ENCODE measurements at places on chromosomes 2 and 18.

DNA sequence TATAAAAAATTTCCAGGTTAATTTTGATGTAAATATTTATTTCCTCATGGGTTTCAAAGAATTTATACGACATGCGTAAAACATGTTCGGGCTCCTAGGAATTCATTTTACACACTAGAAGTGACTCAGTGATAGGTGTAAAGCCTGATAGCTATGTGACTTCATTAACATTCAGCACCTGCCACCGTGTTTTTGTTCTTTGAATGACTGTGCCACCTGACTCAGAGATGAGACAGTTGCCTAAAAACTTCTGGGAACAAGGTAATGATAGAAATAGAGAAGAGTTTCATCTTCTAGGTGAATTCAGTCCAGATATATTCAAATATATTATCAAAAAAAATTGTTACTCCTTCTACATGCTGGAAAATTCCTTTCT, 10.0 kb downstream of the IL1R2 start:
- H3K27ac ChIP-seq: no peak overlapping the region
- H3K4me3 ChIP-seq: no peak overlapping the region
- H3K4me1 ChIP-seq: peaks cover 9% of the 10 kb centered on the region
- DNase-seq: no peak

GRCh38 chr2:105399207-105399861, 483 bp upstream of the FHL2 start:
- H3K36me3 ChIP-seq: no peaks in the 10 kb centered on the region
- H3K27me3 ChIP-seq: peaks cover 6% of the 10 kb centered on the region
- no peak overlapping the region for H3K27ac ChIP-seq
- H3K4me3 ChIP-seq: peak overlapping the region; percentile 74
- peaks cover 12% of the 10 kb centered on the region for H3K4me1 ChIP-seq

DNA sequence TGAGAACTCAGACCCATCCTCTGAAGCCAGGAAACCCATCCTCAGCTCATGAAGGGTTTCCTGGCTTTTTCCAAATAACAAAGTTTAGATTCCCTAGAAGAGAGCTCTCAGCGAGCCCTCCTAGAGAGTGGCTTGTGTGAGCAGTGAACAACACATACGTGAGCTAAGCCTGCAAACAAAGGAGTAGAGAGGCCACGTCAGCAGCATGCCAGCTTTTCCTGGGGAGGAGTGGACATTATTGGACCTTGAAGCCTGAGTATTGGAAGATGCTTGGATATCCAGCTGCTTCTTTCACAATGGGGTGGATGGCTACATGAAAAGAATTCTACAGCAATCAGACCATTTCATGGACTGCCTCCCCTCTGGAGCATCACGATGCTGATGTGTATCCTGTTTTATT, 21.1 kb downstream of the KIF5C start:
- H3K4me1 ChIP-seq: no peaks in the 10 kb centered on the region
- no peaks in the 10 kb centered on the region for H3K27me3 ChIP-seq
- H3K4me3 ChIP-seq: no peak overlapping the region
- H3K36me3 ChIP-seq: no peaks in the 10 kb centered on the region
- no peak for DNase-seq
- no peak overlapping the region for H3K27ac ChIP-seq

DNA sequence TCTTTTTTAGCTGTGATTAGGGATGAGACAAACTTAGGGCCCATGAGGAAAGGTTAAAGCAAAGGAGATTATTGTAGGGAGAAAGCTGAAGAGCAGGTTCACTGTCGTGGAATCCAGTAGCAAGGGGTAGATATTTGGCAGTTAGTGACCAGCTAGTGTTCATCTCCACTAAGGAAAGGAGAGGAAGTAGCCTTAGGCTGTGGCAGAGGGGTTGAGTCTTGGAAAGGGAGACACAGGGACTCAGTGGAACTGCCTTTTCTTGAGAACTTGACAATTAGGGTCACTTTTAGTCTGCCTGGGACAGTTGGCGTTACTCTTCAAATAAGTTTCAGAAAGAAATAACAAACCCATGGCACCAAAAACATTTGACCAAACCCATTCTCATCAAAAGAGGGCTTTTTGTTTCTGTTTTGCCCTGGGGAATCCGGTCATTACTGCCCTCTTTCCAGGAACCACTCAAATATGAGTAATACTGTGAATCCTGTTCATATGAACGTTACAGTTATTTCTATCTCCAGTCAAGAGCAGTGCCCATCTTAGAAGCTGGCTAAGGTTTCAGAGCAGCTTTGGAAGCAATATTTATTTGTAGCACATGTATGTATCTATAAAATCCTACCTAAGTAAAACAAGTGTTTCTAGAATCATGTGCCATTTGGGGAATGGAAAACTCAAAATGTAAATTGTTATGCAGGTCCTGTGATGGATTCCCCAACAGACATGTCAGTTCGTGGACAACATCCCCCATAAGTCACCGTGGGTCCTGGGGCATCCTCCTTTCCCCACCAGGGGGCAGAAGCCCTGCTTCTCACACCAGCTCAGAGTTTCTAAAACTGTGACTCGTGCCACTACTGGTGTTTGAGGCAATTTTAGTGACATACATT, 77.3 kb upstream of the PHLPP1 start:
- no peak overlapping the region for H3K27ac ChIP-seq
- peak; percentile 29 for DNase-seq
- H3K27me3 ChIP-seq: no peaks in the 10 kb centered on the region
- H3K4me3 ChIP-seq: no peak overlapping the region
- no peaks in the 10 kb centered on the region for H3K4me1 ChIP-seq
- no peaks in the 10 kb centered on the region for H3K36me3 ChIP-seq

GRCh38 chr2:96950381-96951124, 35.8 kb downstream of the FAM178B start:
- H3K4me1 ChIP-seq: peaks cover 21% of the 10 kb centered on the region
- no peak overlapping the region for H3K27ac ChIP-seq
- no peak for DNase-seq

DNA sequence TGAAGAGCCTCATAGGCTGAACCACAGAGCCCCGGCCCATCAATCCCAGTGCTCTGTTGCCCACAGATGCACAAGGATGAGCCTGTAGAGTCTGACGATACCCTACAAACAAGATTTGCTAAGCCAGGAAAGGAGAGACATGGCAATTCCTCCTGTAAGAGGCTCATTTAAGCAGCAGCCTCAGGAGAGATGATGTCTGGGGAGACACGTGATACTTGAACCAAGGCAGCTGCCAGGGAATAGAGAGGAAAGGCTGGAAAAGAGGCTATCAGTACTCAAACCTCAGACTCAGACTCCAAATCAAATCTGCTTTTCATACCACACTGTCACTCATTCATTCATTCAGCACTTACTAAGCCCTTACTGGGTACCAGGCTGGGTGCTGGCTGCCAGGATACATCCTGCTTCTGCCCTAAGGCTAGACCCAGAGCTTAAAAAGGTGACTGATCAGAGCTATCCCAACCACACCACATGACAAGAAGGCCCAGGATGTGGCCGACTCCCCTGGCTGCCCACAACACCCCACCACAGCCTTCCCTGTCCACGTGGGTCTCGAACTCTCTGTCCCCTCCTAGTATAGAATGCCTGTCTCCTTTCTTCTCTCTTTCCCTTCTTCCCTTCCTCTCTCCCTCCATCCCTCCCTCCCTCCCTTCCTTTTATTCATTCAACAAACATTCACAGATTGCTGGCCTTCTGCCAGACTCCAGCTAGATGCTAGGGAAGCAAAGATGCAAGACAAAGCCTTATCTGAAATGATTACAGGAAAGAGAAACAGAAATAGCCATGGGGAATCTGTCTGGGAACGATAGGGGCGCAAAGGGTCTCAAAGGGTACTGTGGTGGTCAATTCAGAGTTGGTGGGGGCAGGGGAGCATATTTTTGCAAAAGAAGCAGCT, 23.4 kb upstream of the KCNK3 start:
- no peak overlapping the region for H3K4me3 ChIP-seq
- no peak for DNase-seq
- no peaks in the 10 kb centered on the region for H3K4me1 ChIP-seq
- H3K27ac ChIP-seq: no peak overlapping the region

GRCh38 chr18:46555213-46555612, 101.8 kb downstream of the LOXHD1 start:
- H3K27ac ChIP-seq: no peak overlapping the region
- H3K27me3 ChIP-seq: no peaks in the 10 kb centered on the region
- H3K4me3 ChIP-seq: no peak overlapping the region
- no peaks in the 10 kb centered on the region for H3K4me1 ChIP-seq
- H3K36me3 ChIP-seq: no peaks in the 10 kb centered on the region

DNA sequence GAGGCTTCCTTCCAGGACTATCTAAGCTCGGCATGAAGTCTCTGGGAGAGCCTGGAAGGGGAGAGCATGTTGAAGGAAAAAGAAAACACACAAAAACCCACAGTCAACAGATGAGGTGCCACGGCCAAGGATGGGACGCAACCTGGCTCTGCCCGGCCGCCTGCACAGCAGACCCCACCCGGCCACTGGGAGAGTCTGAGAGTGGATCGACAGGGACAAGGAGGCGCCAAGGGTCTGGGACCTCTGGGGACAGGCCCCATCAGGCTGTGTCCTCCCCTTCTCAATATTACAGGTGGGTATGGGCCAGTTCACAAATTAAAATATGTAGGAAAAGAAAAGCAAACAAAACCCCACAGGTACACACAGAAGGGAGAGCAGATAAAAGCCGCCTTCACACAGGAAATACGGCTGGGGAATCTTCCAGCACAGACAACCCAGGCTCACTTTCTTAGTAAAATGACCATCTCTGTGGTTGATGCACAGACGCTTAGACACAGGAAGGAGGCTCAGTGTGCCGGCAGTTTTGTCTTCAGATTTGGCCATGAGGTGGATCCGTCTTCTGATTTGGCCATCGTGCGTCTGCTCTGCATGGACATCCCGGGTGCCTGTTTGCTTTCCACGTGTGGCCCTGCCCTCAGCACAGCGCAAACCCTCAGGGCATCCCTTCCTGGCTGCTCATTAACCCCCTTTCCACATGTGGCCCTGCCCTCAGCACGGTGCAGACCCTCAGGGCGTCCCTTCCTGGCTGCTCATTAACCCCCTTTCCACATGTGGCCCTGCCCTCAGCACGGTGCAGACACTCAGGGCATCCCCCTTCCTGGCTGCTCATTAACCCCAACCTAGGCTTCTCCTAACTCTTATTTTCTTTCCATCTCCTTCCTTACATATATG, 138.4 kb downstream of the EIPR1 start:
- peaks cover 48% of the 10 kb centered on the region for H3K4me1 ChIP-seq
- peak overlapping the region; percentile 14 for H3K4me3 ChIP-seq
- DNase-seq: no peak
- H3K27ac ChIP-seq: no peak overlapping the region
- no peaks in the 10 kb centered on the region for H3K27me3 ChIP-seq

DNA sequence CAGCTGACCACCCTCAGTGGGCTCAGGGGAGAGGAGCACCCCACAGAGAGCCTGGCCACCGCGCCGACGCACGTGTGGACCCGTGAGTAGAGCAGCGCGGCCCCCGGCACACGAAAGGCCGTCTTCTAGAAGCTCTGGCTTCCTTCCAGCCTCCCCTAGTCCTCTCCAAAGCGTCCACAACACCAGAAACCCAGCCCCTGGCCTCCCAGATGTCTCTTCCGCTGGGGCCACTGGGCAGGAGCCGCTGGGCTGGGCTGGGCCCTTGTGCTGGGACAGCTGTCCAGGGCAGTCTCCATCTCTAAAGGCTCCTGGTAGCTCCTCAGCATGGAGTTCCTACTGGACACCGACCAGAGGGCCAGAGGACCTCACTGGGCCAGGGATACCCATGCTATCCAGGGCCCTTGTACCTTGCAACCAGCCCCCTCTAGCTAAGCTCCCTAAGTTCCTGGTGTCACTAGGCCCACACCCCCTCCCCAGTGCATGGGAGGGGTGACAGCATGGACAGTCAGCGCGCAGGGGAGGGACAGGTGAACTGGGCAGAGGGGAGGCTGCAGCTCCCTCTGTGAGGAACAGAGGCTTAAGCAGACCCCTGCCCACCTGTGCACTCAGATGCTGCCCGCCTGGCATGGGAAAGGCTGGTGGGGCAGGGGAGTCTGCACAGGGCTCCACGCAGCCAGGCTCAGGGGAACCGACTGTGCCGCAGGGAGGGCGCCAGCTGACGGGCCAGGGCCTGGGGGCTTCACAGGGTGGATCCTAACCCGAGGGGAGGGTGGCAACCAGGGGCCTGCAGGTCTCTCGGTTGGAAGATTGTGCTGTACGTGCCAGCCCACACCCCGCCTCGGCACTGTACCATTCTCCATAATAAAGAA, 32.9 kb downstream of the MTERF4 start:
- no peaks in the 10 kb centered on the region for H3K36me3 ChIP-seq
- no peak for DNase-seq
- H3K27ac ChIP-seq: no peak overlapping the region
- H3K27me3 ChIP-seq: no peaks in the 10 kb centered on the region
- H3K4me3 ChIP-seq: no peak overlapping the region

DNA sequence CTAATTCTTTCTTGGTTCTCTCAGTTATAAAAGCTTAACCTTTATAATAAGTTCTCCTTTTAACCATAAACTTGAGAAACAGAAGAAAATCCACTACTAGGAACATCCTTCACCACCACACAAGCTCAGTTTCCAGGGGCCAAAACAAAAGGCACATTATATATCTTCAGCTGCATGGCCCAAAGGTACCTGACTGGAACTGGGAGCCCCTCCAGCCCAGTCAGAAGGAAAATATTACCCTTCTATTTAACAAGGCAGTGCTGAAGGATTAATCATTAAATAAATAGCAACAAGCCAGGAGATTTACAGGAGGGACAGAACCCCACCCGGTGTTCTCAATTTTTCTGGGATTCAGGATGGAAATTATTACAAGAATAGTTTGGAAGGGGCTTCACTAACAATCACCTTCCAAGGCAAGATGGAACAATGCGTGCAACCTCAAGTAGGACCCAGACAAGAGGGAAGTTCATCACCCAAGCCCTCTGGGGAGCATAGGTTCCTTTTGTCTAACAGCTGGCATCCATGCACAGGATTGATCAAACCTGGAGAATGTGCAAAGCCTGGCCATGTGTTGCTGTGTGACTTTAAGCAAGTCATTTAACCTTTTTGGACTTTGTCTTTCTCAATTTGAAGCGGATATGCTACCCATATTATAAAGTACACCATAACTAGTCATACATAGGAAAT, 159.6 kb upstream of the SETBP1 start:
- no peak overlapping the region for H3K27ac ChIP-seq
- no peaks in the 10 kb centered on the region for H3K36me3 ChIP-seq
- H3K4me1 ChIP-seq: no peaks in the 10 kb centered on the region
- no peak for DNase-seq
- H3K27me3 ChIP-seq: no peaks in the 10 kb centered on the region

All from CD8-positive, alpha-beta memory T cell (primary cell).